ENCODE measurements at places on chromosomes 12 and 14.

- DNase-seq = no peak
These were observed 11.1 kb upstream of the DPF3 start for GRCh38 chr14:72904840-72905561.

- no peak for DNase-seq
These were observed 688.0 kb downstream of the VRK1 start for GRCh38 chr14:97485201-97485600.

DNA sequence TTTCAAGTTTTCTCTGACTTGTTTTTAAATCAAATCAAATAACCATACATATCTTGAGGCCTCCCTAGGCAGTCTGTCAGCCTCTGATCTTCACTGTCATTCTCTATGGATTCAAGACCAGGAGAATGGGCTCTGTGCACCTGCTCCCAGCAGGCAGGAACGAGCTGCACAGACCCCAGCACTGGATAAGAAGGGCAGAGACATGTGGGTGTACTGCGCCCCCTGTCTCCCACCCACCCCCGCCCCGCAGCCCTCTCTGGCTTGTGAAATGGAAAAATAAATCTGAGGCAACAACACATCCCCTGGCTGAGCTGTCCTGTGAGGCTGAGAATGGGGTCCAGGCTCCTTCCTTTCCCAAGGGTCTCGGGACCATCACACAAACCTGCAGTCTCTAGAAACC, 26.3 kb downstream of the CLMN start:
- DNase-seq = no peak

- DNase-seq = no peak
These were observed 4.5 kb upstream of the AKAP6 start for GRCh38 chr14:32324601-32325000.

GRCh38 chr12:8699714-8700113, 1.9 kb downstream of the RIMKLB start:
- no peak for DNase-seq

DNA sequence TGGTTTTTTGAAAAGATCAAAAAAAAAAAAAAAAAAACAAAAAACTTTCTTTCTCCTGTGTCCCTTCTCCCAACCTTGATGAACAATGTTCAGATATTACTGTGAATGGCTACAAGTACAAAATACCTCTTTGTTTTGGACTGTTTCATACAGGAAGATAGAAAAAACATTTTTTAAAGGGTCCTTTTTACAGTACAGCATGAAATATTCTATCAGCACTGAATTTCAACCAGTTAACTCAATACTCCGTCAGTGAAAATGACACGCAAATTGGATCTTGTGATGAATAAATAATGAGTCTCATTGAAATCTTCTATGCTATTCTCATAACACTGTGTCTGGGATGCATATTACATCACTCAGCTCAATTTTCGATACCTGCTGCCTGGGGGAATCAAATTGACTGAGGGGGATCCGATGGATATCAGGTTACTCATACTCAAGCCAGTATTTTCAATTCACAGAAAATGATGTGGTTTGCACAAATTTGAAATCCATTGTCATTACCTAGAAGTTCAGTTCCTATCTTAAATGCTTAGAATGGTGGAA, 179.6 kb downstream of the TMTC2 start:
- no peak for DNase-seq

GRCh38 chr12:52519826-52520662, at the start of gene KRT5:
Gene KRT5 (minus strand): TSS chr12:52520394. CDS start chr12:52520296, 98 bp downstream.
- no peak for DNase-seq

DNA sequence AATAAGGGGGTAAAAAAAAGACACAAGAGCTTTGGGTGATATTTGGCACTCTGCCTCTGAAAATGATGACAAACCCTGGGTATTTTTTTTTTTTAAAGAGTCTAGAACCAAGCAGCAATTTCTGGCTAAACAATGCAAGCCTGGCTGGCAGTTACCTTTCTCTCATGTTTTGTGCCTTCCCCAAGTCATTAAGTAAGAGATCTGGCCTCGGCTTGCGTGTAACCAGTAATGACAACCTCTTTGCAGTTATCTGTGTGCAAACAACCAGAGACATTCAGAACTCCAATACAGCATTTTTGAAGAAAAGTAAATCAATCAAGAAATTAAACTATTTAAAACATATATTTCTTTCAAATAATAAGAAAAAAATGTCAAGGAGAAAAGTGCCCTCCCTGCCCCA, 167.5 kb downstream of the KCNC2 start:
- no peak for DNase-seq

DNA sequence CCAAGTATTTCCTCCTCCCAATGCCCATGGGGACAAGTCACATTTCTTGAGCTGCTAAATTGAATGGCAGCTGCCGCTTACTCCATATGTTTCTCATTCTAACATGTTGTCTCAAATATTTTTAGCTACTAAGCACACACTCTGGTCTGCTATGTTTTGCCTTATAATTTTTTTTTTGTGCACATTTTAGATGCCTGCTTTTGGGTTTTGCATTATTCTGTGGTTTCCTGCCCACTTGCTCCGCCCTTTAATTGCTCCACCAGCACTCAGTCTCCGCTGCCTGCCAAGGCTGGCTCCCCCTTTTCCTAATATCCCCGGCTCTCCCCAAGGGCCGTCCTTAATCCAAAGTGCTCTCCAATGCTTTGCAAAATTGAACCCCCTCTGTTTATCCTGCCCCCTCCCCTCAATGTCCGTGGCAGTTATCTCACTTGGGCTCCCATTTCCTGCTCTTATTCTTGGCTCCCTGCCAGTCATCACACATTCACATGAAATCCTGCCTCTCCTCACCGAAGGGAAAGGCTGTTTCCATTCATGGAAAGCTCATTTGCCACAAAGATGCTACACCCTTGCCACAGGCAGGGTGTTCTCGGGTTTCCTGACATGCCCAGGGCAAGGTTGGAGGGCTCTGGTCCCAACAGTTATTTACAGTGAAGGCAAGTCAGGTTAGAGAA, 79.4 kb downstream of the C12orf75 start:
- no peak for DNase-seq

DNA sequence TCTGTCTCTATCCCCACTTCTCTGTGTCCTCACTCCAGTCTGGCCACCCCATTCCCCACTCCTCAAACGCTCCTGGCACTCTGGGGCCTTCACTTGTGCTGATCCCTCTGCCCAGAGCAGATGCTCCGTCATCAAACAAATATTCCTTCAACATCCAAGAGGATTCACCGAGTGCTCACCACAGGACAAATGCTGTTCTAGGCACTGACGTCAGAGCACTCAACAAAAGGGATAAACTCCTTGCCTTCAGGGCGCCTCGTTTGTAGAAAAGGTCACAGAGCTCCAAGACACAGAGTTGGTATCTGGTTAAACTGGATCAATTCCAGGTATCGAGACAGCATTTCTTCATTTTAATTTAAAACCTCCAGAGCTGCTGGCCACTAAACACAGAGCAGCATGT, 35.3 kb downstream of the PSMC1 start:
- no peak for DNase-seq

DNA sequence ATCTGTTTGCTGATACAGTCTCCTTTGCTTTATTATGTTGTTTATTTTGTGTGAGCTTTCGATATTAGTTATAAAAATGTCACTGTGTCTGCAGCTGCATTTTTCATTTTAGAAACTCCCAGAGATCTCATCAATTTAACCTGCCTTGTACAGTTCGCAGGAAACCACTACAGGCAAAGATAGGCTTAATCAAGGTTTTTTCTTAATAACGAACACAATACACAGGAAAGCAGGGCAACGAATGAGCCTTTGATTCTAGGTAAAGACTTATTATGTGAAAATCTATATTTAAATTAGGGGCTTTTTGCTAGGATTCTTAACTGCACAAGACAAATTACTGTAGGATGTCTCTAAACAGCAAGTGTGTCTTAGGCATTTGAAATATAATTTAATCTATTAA, 191.9 kb downstream of the RGS6 start:
- no peak for DNase-seq

DNA sequence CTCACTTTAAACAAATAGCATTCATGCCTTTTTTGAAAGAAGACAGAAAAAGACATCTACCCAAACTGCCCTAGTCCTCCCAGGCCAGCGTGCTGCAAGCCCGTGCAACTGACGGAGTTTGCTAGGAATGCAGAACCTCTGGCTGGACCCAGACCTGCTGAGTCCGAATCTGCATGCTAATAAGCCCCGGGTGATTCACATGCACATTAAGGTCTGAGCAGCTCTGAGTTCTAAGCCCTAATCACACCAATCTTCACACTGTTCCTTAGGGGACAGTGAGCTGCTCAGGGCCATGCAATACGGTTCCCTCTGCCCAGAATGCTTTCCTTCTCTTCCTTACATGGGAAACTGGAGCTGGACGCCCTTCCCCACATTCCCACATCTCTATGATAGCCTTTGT, 25.2 kb downstream of the HAL start:
- DNase-seq = no peak

GRCh38 chr12:122352394-122352793, 70.1 kb downstream of the CLIP1 start:
- no peak for DNase-seq

GRCh38 chr14:105304565-105304964, 3.8 kb upstream of the BRF1 start:
- DNase-seq = no peak

DNA sequence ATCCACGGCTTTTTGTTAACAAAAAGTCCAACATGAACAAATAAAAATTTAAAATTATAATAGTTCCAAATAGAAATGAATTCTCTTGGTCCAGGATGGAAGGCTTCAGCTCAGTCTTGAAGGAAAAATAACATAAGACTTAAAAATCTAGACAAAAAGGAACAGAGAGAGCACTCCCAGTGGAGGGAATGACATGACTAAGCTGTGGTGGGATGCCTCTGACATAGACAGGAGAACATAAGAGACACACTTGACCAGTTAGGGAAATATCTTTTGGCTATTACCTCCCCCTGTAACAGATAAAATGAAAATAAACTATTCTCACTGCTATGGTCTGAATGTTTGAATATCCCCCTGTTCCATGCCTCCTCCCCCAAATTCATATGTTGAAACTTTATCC, 106.8 kb downstream of the BBS10 start:
- DNase-seq = no peak

DNA sequence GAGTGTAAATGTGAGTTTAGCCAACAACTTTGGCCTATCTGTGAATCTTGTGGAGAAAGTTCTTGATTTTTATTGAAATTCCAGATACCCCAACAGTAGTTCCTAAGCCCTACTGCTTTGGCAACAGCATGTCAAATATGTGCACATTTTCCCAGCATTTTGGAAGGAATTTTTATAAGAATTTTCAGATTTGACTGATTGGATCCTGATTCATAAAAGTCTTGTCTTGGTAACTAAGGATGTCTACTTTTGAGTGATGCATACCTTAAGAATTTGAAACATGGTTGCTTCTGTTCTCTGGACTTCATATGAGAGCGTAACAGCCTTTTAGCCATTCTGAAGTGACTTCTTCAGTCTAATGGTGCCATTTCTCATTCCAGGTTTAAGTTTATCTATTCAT, 106.7 kb downstream of the ANO4 start:
- DNase-seq = no peak

GRCh38 chr12:70659077-70659606, 21.9 kb upstream of the PTPRB start:
- DNase-seq = no peak

GRCh38 chr14:34075042-34075744, 124.3 kb upstream of the EGLN3 start:
- DNase-seq = no peak

GRCh38 chr14:26959437-26959836, 361.6 kb upstream of the NOVA1 start:
- DNase-seq = no peak

- no peak for DNase-seq
These were observed 91.4 kb downstream of the VRK1 start for GRCh38 chr14:96888593-96888992.

- no peak for DNase-seq
These were observed 42.2 kb upstream of the SLC38A2 start for GRCh38 chr12:46414591-46415268.

DNA sequence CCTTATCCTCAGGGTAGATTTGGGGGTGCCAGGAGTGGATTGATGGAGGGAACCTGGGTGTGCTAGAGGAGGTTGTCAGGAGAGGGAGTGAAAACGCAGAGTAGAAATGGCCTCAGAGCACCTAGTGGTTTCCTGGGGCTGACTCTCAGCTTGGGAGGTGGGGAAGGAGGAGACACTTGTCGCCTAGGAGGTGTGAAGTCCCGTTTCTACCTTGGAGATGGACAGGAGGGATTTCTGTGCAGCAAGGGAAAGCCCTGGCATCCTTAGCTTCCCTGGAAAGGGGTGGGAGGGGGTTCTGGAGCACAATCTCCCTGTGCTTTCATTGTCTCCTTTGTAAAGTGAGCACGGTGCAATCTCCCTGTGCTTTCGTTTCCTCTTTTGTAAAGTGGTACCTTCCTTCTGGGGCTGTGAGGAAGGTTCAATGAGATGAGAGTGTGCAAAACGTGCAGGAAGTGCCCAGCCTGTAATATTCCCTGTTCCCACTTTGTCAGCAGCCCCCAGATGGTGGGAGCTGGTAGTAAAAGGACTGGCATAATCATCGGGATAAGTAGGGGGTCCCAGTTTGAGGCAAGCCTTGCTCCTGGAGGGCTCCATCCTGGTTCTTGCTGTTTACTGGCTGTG, 1.6 kb downstream of the OAS3 start:
- DNase-seq = no peak

- no peak for DNase-seq
These were observed 356.5 kb upstream of the ATP2B1 start for GRCh38 chr12:90064852-90065801.

GRCh38 chr14:93163564-93163963, 21.1 kb downstream of the MOAP1 start:
- DNase-seq = no peak

- DNase-seq = no peak
These were observed 508.1 kb downstream of the PCNX1 start for GRCh38 chr14:71415404-71415690.

DNA sequence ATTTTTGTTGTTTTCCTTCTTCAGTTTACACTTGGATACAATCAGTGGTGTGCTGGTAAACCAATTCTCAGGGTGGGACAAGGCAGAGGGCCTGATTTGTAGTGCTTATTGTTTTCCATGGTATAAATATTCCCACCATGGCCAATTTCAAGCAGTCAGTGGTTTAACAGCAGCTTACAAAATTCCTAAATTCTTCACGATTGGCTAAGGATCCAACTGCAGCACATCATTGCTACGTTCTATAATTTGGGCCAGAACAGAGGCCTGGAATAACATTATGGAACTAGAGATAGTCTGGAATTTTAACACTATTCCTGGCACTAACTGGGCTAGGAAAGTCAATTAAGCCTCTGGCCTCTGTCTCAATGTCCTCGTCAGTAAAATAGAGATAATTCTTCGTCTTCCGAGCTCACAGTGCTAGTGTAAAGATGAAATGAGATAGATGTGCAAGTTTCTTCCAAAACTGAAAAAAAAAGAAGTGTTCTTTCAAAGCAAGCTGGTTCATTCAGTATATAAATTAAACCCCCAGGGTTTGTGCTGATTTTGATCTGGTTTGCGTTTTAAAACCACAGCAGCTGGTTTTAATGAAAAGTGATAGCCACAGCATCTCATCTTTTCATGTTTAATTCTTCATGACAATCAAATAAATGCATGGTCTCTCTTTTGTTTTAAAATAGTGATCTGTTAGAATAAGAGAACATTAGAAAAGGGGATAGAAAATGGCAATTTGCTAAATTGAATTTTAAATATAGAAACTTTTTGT, 104.1 kb downstream of the EPS8 start:
- no peak for DNase-seq

- DNase-seq = no peak
These were observed 107.7 kb upstream of the IFNG-AS1 start for GRCh38 chr12:67881565-67881964.

- DNase-seq = no peak
These were observed 568.5 kb downstream of the AACS start for GRCh38 chr12:125633686-125634085.

Measured in NCI-H1048 (cell line).